ENCODE measurements at places on chromosomes 2 and 18. TPM values are rescaled to one million over a fixed set of nuclear protein-coding genes. Genes with fewer than 3 reads are reported as not detected.

RAB11FIP5 gene
- 68.3 TPM for total RNA-seq

STARD6 gene
- total RNA-seq, result not detected

RGPD4 gene
- not detected for total RNA-seq

LIPG gene
- 123 TPM for total RNA-seq

DNA sequence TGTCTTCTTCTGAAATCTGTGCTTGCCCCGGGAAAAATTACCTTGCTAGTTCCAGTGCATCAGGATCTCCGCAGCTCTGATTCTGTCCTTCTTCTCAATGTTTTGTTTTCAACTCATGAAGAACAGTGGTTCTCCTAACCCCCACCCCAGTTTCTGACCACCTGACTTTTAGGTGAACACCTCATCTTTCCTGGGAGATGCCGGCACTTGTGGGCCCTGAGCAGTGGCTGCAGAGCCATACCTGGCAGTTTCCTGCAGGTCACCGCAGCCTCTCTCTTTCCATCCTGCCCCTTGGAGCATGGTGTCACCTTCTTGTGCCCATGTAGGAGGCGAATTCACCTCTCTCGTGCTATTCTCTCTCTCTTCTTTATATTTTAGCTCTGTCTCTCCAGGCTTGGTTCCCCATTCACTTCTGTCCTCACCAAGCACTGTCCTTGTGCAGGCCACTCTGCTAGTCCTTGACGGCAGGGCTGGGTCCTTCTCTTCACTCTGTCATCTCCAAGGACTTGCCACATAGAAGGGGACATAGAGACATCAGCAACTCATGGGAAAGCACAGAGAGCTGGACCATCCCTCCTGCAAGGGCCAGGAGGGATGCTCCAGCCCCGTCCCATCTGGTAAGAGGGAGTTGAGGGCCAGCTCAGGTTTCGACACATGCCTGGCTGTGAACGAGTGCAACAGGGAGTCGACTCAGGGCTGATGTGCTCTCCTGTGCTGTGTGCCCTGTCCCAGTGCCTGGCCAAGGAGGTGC is 59.1 kb downstream of the DDX1 start:
- DNase-seq, result no peak

GRCh38 chr2:181858600-181858999 is 32.9 kb upstream of the ITPRID2 start:
- no peak for DNase-seq

GRCh38 chr2:70987386-70987785 is 7.3 kb downstream of the TEX261 start:
- no peak for DNase-seq

DNA sequence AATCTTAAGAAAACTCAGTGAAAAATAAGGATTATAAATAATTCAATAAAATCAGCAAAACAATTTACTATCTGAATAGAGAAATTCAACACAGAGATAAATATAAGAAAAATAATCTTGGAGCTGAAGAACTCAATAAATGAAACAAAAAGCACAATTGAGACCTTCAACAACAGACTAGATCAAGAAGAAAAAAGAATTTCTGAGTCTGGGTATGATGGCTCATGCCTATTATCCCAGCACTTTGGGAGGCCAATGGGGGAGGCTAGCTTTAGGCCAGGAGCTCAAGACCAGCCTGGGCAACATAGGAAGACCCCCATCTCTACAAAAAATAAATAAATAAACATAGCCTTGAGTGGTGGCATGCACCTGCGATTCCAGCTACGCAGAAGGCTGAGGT is 1295.7 kb upstream of the NRXN1 start:
- no peak for DNase-seq

DNA sequence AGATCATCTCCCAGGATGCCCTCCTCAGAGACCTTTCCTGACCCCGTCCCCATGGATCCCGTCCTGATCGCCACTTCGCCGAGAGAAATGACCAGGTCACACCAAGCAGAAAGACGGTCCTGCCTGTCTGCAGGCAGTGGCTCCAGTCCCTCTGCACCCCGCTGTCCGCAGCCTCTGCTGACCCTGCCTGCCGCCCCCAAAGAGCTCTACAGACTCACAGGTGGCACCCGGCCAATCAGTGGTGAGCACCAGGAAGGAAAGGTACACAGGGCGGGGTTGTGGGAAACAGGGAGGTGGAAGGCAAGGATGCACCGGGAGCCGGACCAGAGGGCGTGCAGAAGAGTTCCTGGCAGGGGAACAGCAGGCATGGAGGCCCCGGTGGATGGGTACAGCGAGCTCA is 94.8 kb downstream of the NDUFA10 start:
- DNase-seq, result no peak

Measured in glomerular endothelial cell (primary cell).